ENCODE measurements at places on chromosomes 11 and 22. TPM values are rescaled to one million over a fixed set of nuclear protein-coding genes. Genes with fewer than 3 reads are reported as not detected.

The OR51B5 gene
- 0.44 TPM for total RNA-seq

The DGCR8 gene
- total RNA-seq: 79.8 TPM

The SBF2 gene
- 43.8 TPM for total RNA-seq

The BIK gene
- 1.9 TPM for total RNA-seq

The GAS2 gene
- 14.5 TPM for total RNA-seq

The AP5B1 gene
- total RNA-seq: 19.3 TPM

The SPI1 gene
- total RNA-seq: not detected

The APOA4 gene
- not detected for total RNA-seq

The SMIM38 gene
- total RNA-seq: 0.65 TPM

The ZNRF3 gene
- total RNA-seq: 9.5 TPM

The RIC8A gene
- 83.7 TPM for total RNA-seq

GRCh38 chr11:111694851-111695250, 71.3 kb downstream of the PPP2R1B start:
- no peak for DNase-seq

- no peak for DNase-seq
Observed at GRCh38 chr22:36755316-36755715, 20.6 kb downstream of the IFT27 start.

DNA sequence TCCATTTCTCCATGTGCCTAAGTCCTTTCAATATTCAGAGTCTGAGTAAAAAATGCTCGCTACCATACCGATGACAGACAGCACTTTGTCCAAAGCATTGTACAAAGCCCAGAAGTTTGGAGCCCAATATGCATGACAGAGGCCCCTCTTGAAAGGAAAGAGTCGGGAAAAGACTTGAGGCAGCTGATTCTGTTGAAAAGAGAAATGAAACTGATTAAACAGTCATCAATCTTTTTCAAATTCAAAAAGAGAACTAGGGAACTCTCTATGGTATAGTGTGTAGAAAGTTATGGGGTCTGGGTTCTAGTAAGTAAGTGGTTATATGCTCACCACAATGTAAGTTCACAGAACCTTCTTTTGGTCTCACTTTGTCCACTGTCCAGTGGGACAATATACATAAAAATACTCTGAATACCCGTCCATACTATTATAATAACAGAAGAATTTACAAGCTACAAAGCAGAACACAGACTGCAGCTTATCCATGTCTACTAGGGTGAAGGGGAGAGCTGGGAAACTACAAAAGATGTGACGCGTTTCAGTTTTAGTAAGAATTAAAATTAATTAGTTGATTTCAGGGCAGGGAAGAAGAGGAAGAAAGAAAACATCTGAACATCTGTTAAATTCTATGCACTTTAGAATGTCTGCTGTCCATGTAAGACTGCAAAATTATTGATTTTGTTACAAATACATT, 26.7 kb downstream of the ALG8 start:
- DNase-seq: no peak

- no peak for DNase-seq
Observed at GRCh38 chr11:110907629-110908028, 195.4 kb upstream of the ARHGAP20 start.

- DNase-seq: no peak
Observed at GRCh38 chr11:109929308-109929707, 163.9 kb upstream of the ZC3H12C start.

- no peak for DNase-seq
Observed at GRCh38 chr11:118366287-118366686, 6.9 kb downstream of the UBE4A start.

DNA sequence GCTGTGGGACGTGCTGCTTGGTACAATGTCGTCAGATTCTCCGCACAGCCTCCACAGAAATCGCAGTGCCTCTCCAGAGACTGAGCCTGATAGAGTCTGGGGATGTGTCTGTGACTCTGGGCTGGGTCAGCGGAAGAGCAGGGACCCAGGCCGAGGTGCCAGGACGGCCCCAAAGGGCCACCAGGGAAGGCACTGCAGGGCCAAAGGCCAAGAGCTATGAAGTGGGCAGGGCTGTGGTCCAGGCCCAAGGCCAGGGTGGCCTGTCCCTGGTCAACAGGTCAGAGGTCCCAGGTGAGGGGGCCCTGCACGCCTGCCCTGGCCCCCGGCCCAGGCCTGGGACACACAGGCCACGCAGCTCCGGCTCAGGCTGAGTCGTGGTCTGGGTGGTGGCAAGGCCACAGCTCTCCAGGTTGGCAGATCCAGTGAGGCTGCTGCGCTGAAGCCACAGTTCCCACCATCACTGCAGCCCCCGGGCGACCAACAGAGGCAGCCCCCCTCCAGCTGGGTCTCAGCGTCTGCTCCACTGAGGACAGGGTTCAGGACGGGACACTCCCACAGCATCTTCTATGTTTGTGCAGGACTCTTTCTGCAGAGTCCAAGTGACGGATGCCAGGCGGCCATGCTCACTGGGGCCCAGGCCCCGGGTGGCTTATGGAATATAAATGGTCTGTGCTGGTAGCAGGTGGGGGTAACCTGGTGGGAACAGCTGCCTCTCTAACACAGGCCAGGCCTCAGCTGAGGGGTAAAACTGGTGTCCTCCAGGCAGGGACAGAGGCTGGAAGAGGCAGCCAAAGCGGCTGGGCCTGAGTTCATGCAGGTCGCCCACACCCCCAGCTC, 4.8 kb upstream of the PIM3 start:
- DNase-seq: no peak

GRCh38 chr11:90100431-90100830, 14.7 kb downstream of the UBTFL1 start:
- no peak for DNase-seq

DNA sequence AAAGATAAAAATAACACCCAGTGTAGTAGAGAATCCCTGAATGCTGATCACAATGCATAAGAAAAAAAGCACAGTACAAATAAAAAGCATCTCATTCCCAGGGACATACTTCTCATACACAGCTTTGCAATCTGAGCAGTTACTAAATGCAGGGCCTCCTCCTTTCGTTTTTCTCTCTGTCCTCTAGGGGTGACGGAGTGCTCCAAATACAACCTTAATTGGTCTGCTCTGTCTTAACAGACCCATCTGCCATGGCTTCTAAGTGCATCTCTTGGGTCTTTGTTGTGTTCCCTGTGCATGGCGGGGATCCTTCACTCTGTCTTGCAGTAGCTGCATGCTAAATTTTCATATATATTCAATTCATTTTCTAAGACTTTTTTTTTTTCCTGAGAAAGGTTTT, 1114.2 kb upstream of the RAG2 start:
- DNase-seq: no peak

- DNase-seq: no peak
Observed at GRCh38 chr11:123052901-123053721, 8.8 kb downstream of the HSPA8 start.

- no peak for DNase-seq
Observed at GRCh38 chr11:76891285-76891684, 30.6 kb downstream of the ACER3 start.

GRCh38 chr11:6544921-6545850, 48.1 kb downstream of the DNHD1 start:
- DNase-seq: no peak

- no peak for DNase-seq
Observed at GRCh38 chr11:47409440-47410369, 1.3 kb downstream of the SLC39A13 start.

DNA sequence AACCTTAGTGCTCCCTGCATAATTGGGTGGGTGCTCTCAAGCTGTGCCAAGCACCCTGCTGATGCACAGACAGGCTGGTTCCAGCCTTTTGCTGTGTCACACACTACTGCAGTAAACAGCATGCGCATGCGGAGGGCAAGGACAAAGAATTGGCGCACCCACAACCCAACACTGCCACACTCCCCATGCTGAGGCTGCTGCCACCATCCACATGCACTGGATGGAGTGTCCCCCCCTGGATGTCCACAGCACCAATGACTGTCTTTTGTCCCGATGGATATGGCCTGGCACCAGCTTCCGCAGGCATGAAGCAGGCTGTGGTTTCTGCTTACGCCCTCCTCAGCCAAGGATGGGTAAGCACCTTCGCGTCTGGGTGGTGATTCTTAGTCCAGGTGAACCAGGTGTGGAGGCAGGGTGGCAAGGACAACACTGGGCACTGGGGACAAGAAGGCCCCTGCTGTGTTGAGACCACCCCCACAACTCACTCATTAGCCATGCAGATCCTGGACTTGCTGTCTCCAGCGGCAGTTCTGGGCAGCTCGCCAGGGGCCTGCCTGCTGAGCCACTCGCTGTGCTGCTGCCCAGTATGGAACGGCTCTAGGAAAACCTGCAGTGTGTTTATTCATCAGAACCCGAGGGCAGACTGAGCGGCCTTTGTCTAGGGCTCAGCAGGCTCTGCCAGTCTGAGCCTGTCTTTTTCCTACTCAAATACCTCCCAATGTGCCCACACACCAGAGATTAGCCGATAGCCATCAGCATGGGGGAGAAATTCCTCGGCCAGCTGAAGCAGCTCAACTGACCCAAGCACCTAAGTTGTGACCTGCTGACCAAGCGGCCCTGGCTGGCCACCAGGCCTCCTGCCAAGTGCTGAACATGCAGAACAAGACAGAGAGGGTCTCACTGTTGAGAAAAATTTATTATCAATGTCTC, 8.2 kb upstream of the NAP1L4 start:
- DNase-seq: no peak

DNA sequence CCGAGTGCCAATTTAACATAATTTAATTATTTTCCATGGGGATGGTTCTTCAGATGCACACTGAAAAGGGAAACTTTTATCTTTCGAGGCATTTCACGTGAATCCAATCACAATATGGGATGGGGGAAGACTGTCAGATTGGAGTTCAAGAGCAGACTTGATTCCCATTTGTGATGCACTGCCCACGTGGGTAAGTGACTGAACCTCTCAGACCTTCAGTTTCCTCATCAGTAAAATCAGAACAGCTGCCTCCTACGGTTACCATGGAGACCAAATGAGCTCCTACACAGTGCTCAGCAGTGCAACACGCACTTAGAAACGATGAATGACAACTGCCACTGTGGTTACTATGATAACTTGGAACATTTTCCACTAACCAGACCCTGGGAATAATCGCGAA, 21.7 kb downstream of the KIAA0930 start:
- no peak for DNase-seq

DNA sequence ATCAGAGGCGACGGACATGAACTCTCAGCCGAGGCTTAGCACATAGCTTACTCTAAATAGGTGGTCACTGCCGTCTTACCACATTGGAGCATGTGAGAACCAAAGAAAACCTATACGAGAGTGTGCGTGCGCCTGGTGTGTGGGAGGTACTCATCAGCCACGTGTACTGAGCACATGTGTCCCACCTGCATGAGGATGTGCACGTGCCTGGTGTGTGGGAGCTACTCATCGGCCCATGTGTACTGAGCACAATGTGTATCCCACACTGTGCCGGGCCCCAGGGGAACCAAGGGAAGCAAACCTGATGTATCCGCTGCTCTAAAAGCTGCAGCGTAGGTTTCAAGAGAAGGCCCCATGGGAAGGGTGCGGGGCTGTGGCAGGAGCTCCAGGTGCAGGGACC, 56.4 kb downstream of the ANO1 start:
- no peak for DNase-seq

DNA sequence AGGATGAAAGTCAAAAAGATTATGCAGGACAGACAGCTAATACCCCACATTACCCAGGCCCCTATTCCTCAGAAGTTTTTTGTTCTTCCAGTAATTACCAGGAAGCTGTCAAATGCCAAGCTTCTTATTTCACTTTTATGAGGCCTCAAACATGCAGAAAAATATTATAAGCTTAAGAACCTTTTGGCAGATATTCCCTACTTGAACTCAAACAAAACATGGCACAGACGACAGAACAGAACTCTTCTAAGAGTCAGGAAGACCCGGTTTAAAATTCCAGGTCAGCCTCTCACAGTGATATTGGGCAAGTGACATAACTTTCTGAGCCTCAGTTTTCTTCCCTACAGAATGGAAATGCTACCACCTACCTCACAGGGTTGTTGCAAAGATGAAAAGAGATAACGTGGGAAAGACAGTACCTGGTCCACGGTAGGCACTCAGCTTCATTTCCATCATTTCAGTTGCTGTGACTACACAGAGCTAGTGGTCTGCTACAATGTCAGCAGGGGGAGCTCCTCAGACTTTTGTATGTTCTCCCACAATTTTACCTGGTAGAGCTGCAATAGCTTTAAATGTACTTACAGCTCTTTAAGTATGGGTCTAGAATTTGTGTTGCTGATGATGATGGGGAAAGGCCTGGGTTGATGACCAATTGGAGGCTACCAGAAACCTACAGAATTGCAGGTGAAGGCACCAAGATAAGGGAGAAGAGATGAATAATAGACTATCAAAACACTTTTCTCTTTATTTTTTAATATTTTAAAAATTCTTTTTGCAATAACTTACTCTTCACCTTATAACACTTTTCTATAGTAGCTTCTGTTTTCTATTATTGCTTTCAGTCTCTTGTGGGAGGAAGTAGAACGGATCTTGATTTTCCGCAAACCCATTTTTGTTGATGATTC, 98.3 kb upstream of the CHRM4 start:
- no peak for DNase-seq

- no peak for DNase-seq
Observed at GRCh38 chr11:60984149-60984548, 12.7 kb downstream of the CD6 start.

DNA sequence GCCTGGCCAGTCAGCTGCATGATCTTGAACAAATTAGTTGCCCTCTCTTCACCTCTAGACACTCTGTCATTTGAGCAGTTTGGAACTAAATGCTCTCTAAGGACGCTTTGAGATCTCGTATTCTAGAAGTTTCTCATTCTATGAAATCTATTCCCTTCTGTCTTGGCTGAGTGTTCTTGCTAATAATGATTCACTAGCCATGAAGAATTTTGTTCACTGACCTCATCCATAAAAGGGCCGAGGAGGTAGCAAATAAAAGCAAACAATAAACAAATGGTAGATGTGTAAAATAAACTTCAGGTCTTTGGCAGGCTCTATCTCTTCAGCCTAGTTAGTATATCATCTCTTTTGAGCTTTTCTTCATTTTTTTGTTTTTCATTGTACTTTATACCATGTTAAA, 76.6 kb downstream of the USP35 start:
- DNase-seq: no peak

DNA sequence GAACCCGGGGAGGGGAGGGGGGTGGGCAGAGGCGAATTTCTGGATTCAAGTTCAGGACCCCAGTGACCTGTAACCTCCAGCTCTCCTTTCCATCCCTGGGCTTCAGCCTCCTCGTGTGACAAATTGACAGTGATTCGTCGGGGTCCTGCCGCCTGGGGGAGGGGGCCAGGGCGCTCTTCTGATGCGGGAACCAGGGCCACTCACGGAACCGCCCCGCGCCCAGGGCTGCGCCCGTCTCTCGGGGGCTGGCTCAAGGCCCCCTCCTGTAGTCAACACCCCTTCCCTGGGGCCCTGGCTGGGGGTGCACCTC, 92.8 kb upstream of the ANO1 start:
- DNase-seq: no peak

DNA sequence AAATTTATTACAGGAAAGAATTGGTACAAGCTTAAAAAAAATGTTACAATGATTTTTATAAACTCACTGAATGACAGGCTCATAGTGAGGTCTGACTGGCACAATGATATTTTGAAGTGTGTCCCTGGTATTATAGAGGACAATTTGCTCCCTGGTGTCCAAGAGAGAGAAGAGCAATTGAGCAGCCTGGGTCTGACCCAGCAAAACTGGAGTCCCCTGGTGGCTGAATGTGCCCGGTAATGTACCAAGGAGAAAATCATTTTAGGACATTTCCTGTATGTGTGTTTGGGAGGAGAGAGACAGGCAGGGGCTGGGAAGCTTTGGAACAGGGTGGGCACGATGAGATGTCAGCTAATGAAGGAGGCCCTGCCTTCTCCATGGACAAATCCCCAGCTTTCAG, 125.3 kb downstream of the APOL5 start:
- no peak for DNase-seq

GRCh38 chr22:42317691-42318547, 47.5 kb upstream of the TCF20 start:
- no peak for DNase-seq

Measured in progenitor cell of endocrine pancreas (in vitro differentiated cells).